ENCODE measurements at places on chromosomes 12 and 14. TPM values are rescaled to one million over a fixed set of nuclear protein-coding genes. Genes with fewer than 3 reads are reported as not detected.

GRCh38 chr14:29529418-29529817 is 398.2 kb downstream of the PRKD1 start:
- no peaks in the 10 kb centered on the region for H3K27me3 ChIP-seq
- H3K4me3 ChIP-seq = no peak overlapping the region
- no peak overlapping the region for H3K27ac ChIP-seq

DNA sequence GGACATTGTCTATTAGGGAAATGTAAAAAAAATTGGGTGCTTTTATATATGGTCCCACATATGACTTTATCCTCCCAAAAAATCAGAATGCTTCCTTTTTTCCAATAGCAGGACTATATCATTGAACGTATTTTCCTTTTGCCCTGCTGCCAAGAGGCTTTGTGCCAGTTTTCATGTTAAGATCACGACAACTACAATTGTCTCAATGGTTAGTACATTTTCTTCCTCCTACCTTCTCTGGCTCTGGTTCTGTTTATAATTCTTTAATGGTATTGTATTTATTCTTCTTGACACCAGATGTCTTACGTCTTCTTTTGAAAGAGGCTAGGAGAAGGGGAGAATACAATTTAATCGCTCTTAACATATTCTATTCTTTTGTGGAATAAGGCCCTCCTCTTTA is 106.9 kb downstream of the ANO6 start:
- H3K27ac ChIP-seq = peak overlapping the region; percentile 51
- H3K4me1 ChIP-seq = no peaks in the 10 kb centered on the region
- no peak overlapping the region for H3K4me3 ChIP-seq
- no peaks in the 10 kb centered on the region for H3K27me3 ChIP-seq
- no peak for DNase-seq
- H3K36me3 ChIP-seq = no peaks in the 10 kb centered on the region

DNA sequence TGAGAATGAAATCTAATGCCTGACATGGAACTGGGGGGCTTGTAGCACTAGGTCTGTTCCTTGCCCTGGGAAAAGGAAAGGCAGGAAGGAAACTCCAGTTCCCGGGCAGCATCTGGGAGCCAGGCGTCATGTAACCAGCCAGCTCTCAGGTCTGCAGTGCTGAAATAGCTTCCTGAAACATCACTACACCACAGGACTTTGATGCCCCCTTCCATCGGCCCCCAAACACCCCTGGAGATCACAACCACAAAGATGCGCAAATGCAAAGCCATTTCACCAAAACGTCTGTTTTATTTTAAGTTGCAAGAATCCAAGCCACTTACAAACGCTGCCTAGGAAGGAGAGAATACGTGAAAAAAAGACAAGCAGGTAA is 40.9 kb downstream of the KCTD10 start:
- no peak overlapping the region for H3K4me3 ChIP-seq
- H3K27ac ChIP-seq = no peak overlapping the region
- H3K4me1 ChIP-seq = peaks cover 13% of the 10 kb centered on the region
- no peak for DNase-seq
- H3K36me3 ChIP-seq = no peaks in the 10 kb centered on the region

DRAM1 gene
- 15.3 TPM for total RNA-seq

CABP1 gene
- total RNA-seq = 1.8 TPM

SPTLC2 gene
- 14.6 TPM for total RNA-seq

Data from sigmoid colon (tissue), 7 donors.